ENCODE measurements at places on chromosomes 6 and 20.

- no peak for DNase-seq
These were observed 5.4 kb upstream of the MAPK13 start for GRCh38 chr6:36124881-36125280.

DNA sequence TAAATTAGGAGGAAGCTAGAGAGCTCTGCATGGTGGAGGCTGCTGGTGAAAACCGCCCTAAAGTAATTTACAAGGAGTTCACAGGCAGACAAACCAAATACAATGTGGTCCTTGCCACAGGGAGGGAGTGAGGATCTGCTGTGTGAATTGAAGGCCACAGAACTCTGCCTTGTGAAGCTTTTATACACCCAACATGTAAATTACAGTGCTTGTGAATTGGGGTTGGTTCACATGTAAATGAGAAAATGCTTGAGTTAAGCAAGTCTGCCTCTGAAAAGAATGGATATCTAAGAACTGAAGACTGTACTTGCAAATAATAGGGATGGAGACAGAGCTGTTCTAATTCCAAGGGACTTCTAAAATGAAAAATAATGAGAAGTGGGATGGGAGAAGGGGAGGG lies 194.2 kb downstream of the SLC35F1 start:
- DNase-seq = no peak

DNA sequence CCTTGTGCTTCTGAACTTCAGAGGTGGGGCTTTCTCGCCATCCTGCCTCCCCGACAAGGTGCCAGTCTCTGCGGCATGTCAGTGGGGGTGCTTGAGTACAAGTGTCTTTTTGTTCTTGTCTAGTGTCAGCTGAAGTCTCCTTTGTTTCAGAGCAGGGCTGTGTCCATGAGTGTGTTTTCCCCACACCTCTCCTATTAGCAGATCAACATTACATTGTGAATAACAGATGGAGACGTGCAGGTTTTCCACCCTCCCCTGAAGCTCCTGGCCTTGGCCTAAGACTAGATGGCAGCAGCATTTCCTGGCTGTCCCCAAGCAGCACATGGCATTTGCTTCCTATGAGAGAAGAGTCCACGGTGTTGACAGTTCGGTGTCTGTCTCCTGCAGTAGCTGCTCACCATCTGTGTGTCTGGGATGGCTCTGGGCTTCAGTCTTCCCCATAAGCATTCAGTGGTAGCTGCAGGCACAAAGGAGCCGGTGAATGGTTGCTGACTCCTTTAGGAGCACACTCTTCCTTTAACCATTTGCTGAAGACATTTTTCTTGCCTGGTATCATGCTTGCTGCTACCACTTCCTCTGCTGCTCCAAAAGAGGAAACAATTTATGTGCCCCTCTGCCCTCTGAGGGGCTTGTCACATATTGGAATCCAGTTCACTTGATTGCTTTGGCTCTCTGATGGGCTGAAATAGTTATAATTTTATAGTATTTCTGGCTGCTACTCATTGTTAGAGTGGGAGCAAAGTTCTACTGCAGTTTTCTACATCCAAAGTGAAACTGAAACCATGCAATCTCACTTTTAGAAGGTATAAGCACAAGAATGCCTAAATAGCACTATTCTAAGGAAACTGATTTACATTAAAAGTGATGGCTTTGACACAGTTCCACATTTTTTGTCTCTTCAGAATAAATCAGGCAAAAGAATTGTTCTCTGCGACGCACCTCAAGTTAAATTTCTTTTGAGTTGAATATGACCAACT lies 913.0 kb downstream of the C6orf118 start:
- DNase-seq = no peak

DNA sequence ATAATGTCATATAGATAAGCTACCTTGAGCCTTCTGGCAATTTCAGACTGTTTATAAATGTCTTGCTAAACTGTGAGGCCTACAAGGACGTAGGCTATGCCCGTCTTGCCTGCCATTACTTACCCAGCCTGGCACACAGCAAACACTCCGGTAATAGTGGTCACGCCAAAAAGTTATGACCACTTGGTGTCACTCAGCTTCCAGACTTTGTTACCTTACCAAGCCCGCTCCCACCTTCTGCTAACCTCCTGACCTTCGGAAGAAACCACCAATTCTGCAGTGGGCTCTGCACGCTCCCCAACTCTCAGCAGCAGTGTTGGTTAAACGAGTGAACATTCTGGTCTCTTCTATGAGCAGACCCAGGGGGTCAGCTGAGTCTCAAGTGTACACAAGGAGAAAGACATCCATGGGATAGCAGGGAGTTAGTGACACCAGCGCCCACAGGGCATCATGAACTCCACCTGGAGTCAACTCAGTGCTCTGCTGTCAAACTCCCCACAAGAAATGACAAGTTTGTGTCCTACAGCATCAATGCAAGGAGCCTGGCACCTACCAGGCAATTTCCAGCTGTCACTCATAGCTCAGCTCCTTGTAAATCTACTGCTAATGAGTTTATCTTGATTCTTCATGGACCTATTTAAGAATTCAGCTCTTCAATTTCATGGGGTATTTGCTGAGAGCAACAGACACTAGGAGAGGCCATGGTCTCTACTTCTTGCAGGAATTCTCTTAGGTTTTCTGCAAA lies 119.9 kb downstream of the TTLL2 start:
- no peak for DNase-seq

DNA sequence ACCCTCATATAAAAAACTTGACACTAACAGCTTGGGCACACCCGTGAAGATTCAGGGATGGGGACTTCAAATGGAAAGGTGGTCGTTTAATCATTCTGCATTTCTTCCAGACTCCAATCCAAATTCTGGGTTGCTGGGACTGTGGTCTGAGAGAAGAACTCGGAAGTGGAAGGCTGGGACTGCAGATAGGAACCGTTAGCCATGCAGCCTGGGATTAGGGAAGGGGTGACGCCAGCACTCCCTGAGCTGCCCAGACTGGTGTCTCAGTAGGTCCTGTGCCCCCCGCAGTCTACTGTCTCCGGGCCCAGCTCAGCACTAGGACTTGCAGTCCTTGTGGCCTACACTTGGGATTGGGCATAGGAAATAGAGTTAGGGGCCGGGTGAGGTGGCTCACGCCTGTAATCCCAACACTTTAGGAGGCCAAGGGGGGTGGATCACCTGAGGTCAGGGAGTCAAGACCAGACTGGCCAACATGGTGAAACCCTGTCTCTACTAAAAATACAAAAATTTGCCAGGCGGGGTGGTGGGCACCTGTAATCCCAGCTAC lies 511 bp upstream of the CLIC1 start:
- peak; percentile 31 for DNase-seq

GRCh38 chr6:168640768-168641167 lies 199.8 kb downstream of the SMOC2 start:
- no peak for DNase-seq

GRCh38 chr20:51608061-51608460 lies 65.5 kb upstream of the NFATC2 start:
- no peak for DNase-seq

DNA sequence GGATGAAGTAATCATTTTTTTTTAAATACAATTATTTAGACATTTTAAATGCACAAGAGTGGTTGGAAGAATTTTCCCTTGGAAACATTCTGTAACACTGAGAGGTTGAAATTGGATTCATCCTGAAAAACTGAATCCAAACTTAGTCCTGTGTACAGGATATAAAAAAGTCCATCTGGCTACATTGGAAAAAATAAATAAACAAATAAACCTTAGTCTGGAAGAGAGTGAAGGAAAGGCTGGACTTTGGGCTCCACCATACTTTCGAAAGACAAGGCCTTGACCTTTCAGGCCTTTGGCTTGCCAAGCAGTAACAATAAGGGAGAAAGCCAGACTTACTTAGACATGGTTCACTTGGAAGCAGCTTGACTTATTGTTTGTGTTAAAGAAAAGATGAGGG lies 664.3 kb downstream of the TENT5A start:
- DNase-seq = no peak

- DNase-seq = no peak
These were observed 36.7 kb upstream of the NNAT start for GRCh38 chr20:37484331-37484730.

- DNase-seq = no peak
These were observed 273.8 kb downstream of the SAMD5 start for GRCh38 chr6:147782302-147782701.

GRCh38 chr6:44652547-44652946 lies 265.0 kb downstream of the CDC5L start:
- DNase-seq = no peak

GRCh38 chr20:7503501-7503900 lies 436.8 kb downstream of the HAO1 start:
- DNase-seq = no peak

DNA sequence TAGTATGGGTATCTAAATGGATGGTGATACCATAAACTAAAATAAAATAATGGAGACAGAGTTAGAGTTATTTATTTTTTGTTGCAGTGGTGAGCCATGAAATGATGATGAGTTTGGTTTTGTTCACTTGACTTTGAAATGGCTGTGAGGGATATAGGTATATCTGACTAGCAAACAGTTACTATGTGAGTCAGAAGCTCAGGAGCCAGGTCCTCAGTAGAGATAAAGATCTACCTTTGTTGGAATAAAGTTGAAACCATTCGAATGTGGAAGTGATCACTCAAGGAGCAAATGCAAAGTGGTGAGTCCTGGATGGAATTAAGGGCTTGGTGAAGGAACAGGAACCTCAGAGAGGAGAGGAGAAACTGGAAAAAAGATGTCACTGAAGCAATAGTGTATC lies 86.0 kb upstream of the TPD52L1 start:
- no peak for DNase-seq

GRCh38 chr6:108275976-108276375 lies 15.1 kb upstream of the SNX3 start:
- no peak for DNase-seq

DNA sequence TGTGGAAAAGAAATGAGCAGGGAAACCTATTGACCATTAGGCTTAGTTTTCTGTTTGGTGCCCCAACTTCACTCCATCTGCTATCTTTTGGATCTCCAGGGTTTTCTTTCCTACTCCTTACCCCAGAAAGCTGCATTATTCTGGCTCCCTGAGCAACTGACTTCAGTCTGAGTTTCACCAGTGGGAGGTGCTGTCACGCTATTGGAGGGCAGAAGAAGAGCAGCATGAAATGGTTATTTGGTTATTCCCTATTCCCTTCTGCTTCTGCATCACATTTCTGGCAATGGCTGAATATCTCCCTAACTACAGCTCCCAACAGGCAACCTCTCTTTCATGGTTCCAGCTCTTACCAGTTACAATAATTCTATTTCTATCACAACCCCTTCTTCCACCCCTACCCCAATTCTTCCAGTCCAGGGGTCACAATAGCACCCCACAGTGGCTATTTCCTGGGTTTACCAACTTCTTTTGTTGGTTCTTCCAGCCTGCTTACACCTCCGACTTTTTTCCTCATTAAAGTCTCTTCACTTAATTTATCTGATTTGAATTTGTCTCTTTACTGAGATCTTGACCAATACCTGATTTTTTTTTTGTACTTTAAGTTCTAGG lies 311.5 kb downstream of the PLCB1 start:
- DNase-seq = peak; percentile 16

GRCh38 chr6:30493643-30494250 lies 4.4 kb downstream of the HLA-E start:
- no peak for DNase-seq

GRCh38 chr6:18269253-18269652 lies 4.9 kb upstream of the DEK start:
- peak; percentile 86 for DNase-seq

DNA sequence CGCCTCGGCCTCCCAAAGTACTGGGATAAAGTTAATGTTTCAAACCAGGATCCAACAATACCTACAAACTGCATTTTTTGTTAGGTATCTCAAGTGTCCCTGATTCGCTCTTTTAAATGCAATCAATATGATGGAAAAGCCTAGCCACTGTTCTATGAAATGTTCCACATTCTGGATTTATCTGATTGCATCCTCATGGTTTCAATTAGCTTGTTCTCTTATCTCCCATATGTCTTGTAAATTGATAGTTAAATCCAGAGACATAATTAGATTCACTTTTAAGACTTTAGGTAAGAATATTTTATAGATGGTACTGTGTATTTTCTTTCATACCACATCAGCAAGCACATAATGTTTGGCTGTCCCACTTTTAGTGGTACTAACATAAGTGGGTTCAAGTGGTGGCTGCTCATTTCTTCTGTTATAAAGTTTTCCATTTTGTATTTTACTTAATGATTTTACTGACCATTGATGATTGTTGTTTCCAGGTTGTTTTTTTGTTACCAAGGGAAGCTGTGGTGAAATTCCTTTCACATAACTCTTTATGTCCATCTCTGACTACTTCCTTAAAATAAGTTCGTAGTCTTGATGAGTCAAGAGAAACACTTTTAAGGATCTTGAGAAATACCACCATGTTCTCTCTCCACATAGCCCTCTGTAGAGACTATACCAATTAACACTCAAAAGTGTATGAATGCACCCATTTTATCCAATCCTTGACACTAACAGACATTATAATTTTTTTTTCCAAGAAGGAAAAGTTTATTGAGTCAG lies 40.5 kb downstream of the RNGTT start:
- DNase-seq = peak; percentile 49

- no peak for DNase-seq
These were observed 121.6 kb downstream of the PREX1 start for GRCh38 chr20:48706116-48706656.

DNA sequence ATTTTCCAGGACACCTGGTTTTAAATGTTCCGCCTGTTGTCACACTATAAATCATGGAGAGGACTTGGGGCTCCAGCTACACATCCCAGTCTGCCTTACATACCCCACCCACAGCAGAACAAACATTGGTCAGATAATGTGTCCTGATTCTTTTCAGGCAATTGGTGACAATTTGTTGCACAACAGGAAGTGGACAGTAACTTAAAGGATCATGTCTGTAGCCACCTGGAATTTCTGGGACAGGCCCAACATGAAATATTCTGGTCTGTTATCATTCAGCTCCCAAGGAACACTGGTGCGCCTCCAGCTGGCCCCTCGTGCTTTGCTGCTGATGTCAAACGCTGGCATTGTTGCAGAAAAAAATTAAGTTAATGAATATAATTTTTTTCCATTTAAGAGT lies 117.2 kb downstream of the SOBP start:
- no peak for DNase-seq

DNA sequence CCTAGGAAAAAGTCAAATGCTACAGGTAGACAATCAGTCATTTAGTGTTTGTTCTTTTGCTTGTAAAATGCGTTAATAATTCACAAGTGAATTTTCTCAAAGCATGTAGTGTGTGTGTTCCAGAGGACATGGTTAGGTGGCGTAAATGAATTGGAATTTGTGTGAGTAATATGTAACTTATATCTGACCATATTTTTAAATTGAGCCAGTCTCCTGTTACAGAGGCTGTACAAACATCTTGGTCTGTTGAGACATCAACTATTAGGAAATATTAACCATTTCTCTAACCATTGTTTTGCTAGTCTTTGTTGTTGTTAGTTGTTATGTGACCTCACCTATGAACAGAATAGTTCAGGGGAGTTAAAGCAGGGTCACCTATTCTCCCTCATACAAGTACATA lies 22.7 kb downstream of the MCM8 start:
- DNase-seq = no peak

DNA sequence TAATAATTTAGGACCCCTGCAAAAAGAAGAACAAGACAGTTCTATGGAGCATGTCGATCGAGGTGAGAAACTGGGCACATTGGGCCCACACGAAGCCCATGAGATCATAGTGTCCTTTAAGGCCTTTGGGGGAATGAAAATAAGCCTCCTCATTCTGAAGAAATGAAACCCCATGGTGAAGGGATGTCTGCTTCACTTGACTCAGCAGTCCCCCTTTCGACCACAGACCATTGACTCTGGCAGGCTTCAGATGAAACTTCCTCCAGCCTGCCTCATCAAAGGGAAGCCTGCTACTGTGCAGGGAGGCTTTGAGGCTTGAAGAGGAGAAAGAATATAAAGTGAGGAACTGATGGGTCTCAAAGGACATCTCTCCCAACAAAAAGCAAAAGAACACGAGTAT lies 144.2 kb upstream of the FBXL4 start:
- DNase-seq = no peak

GRCh38 chr6:168279403-168279935 lies 40.1 kb downstream of the DACT2 start:
- DNase-seq = no peak

Measured in hematopoietic multipotent progenitor cell treated with erythropoietin and hydrocortisone succinate and interleukin-3 and kit ligand, for 4 days (in vitro differentiated cells).